Esophagus muscularis mucosa (tissue), 4 donors: ENCODE measurements at places on chromosomes 12 and 14. TPM values are rescaled to one million over a fixed set of nuclear protein-coding genes. Genes with fewer than 3 reads are reported as not detected.

KRT75 gene
- not detected for total RNA-seq

LRRC23 gene
- total RNA-seq: 8.3 TPM

TSHR gene
- total RNA-seq: 0.17 TPM

FCF1 gene
- total RNA-seq: 22.5 TPM

PSMB5 gene
- total RNA-seq: 155 TPM

FOXN3 gene
- total RNA-seq: 130 TPM

KRT72 gene
- total RNA-seq: not detected
